ENCODE measurements at places on chromosomes 5 and 9. TPM values are rescaled to one million over a fixed set of nuclear protein-coding genes. Genes with fewer than 3 reads are reported as not detected.
A peak's percentile ranks its signal among the peaks of the same experiment; 100 is the strongest.

DNA sequence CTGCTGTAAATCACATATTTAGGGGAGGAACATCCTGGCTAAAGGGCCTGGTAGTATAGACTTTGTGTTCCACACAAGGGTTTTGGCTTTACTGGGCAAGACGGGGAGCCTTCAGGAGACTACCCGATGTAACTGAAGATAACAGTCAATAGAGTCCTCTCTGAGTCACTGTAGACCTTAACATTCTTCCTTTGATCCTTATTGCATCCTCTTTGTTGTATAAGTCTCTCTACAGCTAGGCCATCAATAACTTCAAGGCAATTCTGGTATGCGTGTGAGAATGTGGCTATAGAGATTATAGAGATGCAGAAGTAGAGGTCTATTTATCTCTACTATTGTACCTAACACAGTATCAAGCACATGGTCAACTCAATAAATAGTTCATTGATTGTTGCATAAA, 67.3 kb upstream of the STK32A start:
- DNase-seq, result no peak
- H3K27me3 ChIP-seq, result peaks cover 3% of the 10 kb centered on the region
- H3K27ac ChIP-seq, result no peak overlapping the region
- no peaks in the 10 kb centered on the region for H3K36me3 ChIP-seq

DNA sequence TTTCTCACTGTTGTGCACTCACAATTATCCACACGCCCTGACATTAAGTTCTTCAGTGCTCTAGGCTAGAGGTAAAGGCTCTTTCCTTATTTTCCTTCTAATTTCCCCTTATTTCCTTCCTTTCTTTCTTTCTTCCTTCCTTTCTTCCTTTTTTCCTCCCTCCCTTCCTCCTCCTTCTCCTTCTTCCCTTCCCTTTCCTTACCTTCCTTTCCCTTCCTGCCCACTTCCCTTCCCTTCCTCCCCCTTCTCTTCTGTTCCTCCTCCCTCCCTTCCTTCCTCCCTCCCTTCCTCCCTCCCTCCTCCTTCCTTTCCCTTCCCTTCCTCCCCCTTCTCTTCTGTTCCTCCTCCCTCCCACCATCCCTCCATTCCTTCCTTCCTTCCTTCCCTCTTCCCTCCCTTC, 317.0 kb upstream of the IRX1 start:
- H3K36me3 ChIP-seq, result no peaks in the 10 kb centered on the region
- H3K27me3 ChIP-seq, result no peaks in the 10 kb centered on the region
- no peaks in the 10 kb centered on the region for H3K4me1 ChIP-seq

DNA sequence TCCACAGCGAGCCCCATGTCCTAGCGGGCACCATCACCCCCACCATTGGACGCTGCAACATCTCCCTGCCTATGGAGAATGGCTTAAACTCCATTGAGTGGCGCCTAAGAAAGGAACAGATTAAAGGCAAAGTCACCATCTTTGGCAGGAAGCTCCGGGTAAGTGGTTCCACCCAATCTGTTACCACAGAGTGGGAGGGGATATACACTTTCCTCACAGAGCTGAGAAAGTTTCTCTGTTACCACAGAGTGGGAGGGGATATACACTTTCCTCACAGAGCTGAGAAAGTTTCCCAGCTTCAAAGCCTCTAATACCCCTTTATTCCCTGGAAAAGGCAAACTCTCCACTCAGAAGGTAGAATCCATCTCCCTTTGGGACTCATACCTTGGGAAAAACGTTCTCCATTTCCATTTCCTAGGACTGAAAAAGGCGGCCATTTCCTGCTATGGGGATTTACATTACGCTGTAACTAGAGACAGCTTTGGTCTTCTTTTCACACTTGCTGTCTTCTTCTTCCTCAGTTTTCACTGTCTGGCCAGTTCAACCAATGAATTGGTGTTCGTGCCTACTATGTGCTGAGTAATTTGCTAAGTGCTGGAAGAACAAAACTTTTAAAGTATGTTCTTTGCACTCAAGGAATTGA, 63.4 kb upstream of the WWC1 start:
- H3K4me3 ChIP-seq, result no peak overlapping the region
- H3K27ac ChIP-seq, result no peak overlapping the region
- no peak for DNase-seq
- no peaks in the 10 kb centered on the region for H3K27me3 ChIP-seq
- H3K36me3 ChIP-seq, result peaks cover 2% of the 10 kb centered on the region

- no peaks in the 10 kb centered on the region for H3K36me3 ChIP-seq
- peak; percentile 50 for DNase-seq
- no peak overlapping the region for H3K27ac ChIP-seq
- H3K4me3 ChIP-seq, result no peak overlapping the region
These were observed 30.5 kb upstream of the DAB2IP start for GRCh38 chr9:121620777-121621449.

- no peak overlapping the region for H3K27ac ChIP-seq
- no peaks in the 10 kb centered on the region for H3K27me3 ChIP-seq
- H3K4me1 ChIP-seq, result no peaks in the 10 kb centered on the region
- no peaks in the 10 kb centered on the region for H3K36me3 ChIP-seq
- no peak overlapping the region for H3K4me3 ChIP-seq
These were observed 279.1 kb downstream of the MCTP1 start for GRCh38 chr5:95005811-95006210.

Gene LEAP2
- 2.9 TPM for total RNA-seq

Gene SYK
- 21.5 TPM for total RNA-seq

Data from A673 (cell line).